ENCODE measurements at places on chromosomes 12 and 14. TPM values are rescaled to one million over a fixed set of nuclear protein-coding genes. Genes with fewer than 3 reads are reported as not detected.

The GPRC5D gene
- not detected for total RNA-seq

The GPRC5A gene
- 42.1 TPM for total RNA-seq

DNA sequence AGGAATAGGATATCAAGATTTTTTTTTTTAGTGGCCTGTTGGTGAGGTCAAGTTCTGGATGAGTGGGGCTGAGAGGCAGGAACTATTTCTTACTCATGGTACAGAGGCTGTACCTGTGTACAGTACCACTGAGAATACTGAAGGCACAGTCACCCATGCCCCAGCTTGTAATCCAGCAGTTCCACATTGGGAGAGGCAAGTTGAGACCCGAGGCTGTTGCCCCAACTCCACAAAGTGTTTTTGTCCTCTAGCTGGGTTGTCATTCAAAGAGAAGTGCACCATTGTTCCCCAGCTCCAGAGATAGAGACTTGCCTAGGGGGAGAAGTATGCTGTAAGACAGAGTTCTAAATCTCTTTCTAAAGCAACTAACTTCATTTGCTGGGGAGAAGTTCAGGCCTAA is 38.7 kb downstream of the ARID2 start:
- no peak for DNase-seq

DNA sequence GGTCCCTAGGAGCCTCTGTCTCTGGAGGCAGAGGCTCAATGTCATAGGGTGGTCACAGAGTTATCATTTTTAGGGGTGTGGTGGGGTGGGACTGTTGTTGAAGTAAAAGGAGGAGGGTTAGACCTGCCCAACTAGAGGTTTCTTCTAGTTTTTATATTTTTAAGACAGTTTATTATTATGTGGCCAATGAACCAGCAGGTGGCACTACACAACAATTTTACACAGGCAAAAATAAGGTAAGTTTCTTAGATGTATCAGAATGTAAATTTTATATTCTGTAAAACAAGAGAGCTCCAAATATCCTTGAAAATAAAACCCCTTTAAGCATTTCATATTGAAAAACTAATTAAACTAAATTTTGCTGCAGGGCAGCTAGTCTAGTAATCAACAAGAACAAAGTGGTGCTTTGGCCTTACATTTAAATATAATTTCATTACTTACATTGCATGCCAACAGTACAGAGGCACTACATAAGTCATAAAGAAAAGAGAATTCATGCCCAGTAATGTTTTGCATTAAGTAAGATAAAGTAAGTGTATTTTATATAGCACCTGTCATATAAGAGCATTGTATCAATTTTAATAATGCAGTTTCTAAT is 22.2 kb upstream of the OVCH1 start:
- DNase-seq: peak; percentile 61

GRCh38 chr12:131177599-131177998 is 223.9 kb downstream of the ADGRD1 start:
- DNase-seq: no peak

- no peak for DNase-seq
These were observed 4.4 kb upstream of the AMIGO2 start for GRCh38 chr12:47084172-47084571.
